B cell (primary cell): ENCODE measurements at places on chromosomes 5 and 9. TPM values are rescaled to one million over a fixed set of nuclear protein-coding genes. Genes with fewer than 3 reads are reported as not detected.

DNA sequence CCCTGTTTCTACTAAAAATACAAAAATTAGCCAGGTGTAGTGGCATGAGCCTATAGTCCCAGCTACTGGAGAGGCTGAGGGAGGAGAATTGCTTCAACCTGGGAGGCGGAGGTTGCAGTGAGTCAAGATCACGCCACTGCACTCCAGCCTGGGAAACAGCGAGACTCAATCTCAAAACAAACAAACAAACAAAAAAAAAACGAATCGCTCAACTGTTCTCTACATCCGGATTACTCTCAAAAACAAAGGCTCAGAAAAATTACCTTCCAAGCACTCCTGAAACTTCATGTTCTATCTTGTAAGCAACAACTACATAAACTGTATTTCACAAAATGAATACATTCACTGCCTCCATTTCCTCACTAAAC lies 14.0 kb downstream of the UBAP2 start:
- no peak for DNase-seq

GRCh38 chr9:87959916-87960581 lies 14.3 kb downstream of the CDK20 start:
- no peak for DNase-seq

GRCh38 chr5:133613184-133613583 lies 843 bp upstream of the FSTL4 start:
- DNase-seq: no peak

GRCh38 chr9:84947412-84947972 lies 278.0 kb downstream of the NTRK2 start:
- DNase-seq: no peak

- DNase-seq: no peak
These were observed 183.9 kb upstream of the OTULINL start for GRCh38 chr5:14397717-14398116.

GRCh38 chr9:3458806-3459475 lies 66.9 kb downstream of the RFX3 start:
- DNase-seq: no peak

DNA sequence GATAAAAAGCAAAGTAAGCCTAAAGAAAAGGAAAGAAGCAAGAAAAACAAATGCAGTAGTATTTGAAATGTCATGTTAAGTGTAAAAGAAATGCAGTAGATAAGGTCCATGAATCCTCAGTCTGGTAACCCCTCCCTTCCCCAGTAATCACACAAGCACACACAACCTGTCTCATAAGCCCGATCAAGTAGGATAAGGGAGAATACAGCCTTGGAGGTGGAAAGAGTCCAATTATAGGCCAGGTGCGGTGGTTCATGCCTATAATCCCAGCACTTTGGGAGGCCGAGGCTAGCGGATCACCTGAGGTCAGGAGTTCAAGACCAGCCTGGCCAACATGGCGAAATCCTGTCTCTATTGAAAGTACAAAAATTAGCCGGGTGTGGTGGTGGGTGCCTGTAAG lies 117.9 kb downstream of the GADD45G start:
- DNase-seq: no peak

- no peak for DNase-seq
These were observed 32.6 kb downstream of the CNTFR start for GRCh38 chr9:34556949-34557348.

DNA sequence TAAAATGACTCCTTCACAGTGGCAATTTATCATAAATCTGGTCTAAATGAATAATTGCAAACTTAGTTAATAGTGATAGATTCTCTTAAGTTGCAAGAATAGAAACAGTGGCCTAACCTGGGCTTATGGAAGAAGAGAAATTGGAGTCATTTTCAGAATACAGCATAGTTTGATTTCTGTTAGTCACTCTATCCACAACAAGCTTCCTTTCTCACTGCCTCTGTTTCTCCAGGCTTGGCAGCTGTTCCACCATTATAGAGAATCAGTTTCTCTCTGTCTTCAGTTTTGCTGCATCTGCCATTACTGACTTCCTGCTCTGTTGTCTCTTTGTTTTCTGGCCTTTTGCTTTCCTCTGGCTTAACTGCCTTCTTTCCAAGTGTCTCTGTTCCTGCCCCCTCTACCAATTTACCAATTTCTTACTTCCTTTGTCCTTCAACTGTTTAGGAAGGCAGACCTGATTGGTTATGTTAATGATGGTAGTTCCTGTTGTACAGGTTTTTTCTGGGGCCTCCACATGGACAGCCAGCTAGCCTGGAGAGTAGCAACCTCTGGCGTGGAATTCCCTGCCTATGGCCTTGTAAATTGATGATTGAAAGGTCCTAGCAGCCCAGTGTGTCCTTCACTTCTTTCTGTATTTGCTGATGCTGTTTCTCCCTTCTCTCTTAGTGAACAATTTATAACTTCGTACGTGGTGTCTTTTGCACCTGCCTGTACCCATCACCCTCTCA lies 75.9 kb upstream of the RASGRF2 start:
- DNase-seq: no peak

- DNase-seq: no peak
These were observed 24.8 kb upstream of the CTNNAL1 start for GRCh38 chr9:109037946-109038715.

DNA sequence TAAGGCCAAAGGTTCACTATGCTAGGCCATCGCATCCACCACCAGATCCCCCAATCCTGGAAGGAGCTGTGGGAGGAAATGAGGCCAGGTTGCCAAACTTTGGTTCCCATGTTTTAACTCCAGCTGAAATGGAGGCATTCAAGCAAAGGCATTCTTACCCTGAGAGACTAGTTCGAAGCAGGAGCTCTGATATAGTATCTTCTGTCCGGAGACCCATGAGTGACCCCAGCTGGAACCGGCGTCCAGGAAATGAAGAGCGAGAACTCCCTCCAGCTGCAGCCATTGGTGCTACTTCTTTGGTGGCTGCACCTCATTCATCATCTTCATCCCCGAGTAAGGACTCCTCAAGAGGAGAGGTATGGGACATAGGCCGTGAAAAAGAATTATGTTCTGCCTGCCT lies 75.6 kb downstream of the GAPVD1 start:
- DNase-seq: no peak

DNA sequence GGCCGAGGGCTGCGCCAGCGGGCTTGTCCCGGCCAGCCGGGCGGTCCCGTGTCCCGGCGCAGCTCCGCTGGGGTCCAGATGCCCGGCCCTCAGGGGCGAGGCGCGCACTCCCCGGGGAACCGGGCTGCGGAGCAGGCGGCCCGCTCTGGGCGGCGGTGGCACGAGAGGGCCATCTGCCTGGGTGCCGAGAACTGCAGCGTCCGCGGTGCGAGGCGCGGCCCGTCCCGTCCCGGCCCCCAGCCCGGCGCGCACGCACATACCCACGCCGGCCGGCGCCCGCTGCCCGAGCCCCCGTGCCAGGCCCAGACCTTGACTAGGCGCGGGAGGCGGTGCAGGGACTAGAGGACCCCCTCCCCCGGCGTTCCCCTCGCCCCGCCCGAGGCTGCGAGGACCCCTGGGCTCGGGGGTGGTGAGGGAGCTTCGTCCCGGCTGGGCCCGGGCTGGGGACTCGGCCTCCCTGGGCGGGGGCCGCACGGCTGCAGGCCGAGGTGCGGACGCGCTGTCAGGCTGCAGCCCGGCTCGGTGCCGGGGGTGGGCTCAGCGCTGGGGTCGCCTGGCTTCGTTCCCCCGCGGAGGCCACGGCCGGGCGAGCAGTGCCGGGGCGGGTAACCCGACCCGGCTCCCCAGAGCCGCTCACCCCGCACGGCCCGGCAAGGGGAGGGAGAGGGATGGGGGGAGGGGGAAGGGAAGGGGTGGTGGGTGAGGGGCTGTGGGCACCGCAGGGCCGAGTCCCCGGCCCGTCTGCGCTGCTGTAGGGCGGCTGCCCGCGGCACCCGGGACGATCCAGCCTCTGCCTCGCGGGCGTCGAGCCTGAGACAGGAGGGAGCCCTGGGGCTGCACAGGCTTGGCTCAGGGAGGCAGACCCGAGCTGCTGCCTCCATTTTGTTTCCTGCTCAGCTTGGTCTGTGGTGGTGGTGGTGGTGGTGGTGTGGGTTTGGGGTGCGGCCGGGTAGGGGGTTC lies 1.2 kb upstream of the NSD1 start:
- DNase-seq: peak; percentile 50

- no peak for DNase-seq
These were observed 22.3 kb downstream of the BNC2 start for GRCh38 chr9:16848179-16848578.

- no peak for DNase-seq
These were observed 87.6 kb upstream of the SMARCA2 start for GRCh38 chr9:1927546-1927945.

DNA sequence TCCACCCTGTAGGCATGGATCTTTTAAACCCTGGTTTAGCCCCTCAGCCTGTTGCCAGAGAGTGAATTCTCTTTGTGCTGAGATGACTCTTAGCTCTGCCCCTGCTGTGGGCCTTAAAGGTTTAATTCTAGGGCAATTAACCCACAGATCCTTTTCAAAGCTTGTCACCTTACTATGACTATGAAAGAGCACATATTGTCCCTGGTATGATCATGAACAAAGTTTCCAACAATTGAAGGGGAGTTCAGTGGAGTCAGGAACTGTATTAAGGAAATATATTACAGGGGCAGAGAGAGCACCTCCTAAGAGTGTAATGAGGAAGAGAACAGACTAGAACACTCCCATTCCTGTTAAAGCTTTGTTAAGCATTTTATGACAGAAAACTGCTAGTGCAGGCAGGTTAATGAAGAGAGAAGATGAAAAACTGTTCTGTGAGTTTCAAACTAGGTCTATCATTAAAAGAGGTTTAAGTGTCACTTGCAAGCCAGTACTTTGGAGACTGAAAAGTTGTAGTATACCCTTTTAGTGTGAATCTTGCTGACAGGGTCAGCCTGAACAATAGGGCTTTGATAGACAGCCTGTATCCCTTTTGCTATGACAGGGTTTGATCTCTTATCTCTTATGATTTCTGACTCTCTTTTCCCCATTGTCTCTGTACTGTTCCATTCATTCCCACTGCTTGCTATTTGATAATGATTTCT lies 104.2 kb upstream of the ELL2 start:
- no peak for DNase-seq

DNA sequence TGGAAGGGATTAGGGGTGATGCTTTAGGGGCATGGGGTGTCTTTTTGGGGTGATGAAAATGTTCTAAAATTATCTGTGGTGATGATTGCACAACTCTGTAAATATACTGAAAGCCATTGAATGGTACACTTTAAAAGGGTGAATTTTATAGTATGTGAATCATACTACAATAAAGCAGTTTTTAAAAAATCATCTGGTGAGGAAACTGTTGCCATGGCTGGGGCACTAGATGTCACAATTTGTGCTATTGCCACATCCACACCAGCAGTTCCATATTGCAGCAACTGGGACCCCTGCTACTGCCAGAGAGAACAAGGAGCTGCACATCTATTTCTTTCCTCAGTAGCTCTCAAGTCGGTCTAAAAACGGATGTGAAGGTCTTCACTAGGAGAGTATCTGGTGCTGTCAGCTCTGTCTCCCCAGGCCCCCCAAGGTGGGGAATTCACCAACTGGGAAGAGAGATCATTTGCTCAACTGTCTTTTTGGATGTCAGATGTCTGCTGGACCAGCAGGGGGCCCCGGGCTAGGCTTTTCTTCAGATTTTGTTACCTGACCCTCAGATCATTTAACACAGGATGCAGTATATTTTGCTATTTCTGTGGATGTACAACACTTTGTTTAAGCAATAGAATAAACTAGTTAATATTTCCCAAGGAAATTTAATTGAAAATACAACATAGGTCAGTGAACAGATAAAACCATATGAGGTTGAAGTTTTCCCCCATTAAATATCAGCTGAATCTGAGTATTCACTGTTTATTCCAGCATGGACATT lies 13.2 kb downstream of the CMYA5 start:
- no peak for DNase-seq

- no peak for DNase-seq
These were observed 10.4 kb downstream of the RAI14 start for GRCh38 chr5:34666392-34667080.

DNA sequence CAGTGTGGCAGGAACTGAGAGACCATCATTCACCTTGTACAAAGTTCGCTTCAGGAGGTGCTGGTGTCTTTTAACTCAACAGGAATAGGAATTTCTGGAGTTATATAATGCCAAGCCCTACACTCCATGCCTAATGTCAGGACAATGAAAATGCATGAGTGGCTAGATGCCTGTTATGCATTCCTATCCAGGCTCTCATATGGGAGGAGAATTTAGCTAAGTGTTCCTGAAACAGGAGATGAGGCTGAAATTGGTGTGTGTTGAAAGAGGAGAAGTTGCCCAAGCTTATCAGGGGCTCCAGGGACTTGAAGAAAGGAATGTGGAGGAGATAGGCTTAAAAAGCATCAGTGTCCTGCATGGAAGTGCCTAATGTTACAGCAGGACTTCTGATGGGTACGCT lies 26.8 kb upstream of the PRUNE2 start:
- DNase-seq: no peak

GRCh38 chr9:117612317-117612716 lies 91.9 kb upstream of the TLR4 start:
- DNase-seq: no peak

GRCh38 chr9:97237951-97238889 lies 69.2 kb upstream of the CCDC180 start:
- peak; percentile 84 for DNase-seq

- no peak for DNase-seq
These were observed 42.9 kb downstream of the PDCD1LG2 start for GRCh38 chr9:5553211-5553610.

DNA sequence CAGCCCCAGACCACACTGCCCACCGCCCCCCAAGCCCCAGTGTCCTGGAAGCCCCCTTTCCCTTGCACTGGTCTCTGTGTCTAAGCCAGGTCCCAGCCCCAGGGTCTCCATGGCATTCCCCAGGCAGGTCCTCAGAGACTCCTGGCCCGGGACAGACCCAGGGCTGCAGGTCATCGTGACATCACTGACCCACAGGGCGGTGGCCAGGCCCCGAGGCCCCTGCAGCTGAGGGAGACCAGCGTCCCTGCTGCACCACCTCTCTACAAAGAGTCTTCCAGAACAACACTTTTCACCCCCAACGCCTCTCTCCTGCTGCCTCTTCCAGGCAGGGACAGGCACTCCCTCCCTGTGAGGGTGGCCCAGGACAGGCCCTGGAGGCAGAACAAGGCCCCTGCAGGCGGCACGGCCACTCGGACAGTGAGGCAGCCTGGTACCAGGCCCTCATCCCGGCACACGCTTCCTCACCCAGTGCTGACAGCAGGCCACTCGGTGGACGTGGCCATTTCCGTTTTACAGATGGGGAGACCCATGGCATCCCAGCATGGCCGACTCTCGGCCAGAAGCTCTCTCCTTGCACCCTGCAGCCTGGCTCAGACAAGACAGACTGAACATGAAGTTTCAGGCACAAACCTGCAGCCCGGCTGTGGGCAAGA lies 136.4 kb downstream of the ADAMTS2 start:
- no peak for DNase-seq

GRCh38 chr9:99820685-99821395 lies 845 bp upstream of the NR4A3 start:
- peak; percentile 87 for DNase-seq

Gene TAF11L10
- total RNA-seq: not detected in 2 replicates

Gene IL3
- not detected in 2 replicates for total RNA-seq

Gene PRSS3
- not detected in 2 replicates for total RNA-seq

Gene SPINK13
- not detected in 2 replicates for total RNA-seq

Gene WNK2
- total RNA-seq: not detected in 2 replicates

Gene NPDC1
- total RNA-seq: 0.17 and 0.39 TPM in 2 replicates

Gene LHX3
- 0.19 and 0.30 TPM in 2 replicates for total RNA-seq

Gene FNBP1
- total RNA-seq: 318 and 337 TPM in 2 replicates

Gene PCDHGB2
- 3.3 and 3.9 TPM in 2 replicates for total RNA-seq

Gene ROPN1L
- total RNA-seq: 0.34 and 0.91 TPM in 2 replicates

Gene ZNF883
- total RNA-seq: 0.54 and 0.83 TPM in 2 replicates
